Stimulated activated CD8-positive, alpha-beta memory T cell treated with anti-CD3 and anti-CD28 coated beads, Interleukin-7, amount 100 ng/mL, for 1 hour (primary cell): ENCODE measurements at places on chromosomes 12 and 14.

GRCh38 chr14:49506650-49507049, 79.5 kb downstream of the RPS29 start:
- DNase-seq, result no peak

DNA sequence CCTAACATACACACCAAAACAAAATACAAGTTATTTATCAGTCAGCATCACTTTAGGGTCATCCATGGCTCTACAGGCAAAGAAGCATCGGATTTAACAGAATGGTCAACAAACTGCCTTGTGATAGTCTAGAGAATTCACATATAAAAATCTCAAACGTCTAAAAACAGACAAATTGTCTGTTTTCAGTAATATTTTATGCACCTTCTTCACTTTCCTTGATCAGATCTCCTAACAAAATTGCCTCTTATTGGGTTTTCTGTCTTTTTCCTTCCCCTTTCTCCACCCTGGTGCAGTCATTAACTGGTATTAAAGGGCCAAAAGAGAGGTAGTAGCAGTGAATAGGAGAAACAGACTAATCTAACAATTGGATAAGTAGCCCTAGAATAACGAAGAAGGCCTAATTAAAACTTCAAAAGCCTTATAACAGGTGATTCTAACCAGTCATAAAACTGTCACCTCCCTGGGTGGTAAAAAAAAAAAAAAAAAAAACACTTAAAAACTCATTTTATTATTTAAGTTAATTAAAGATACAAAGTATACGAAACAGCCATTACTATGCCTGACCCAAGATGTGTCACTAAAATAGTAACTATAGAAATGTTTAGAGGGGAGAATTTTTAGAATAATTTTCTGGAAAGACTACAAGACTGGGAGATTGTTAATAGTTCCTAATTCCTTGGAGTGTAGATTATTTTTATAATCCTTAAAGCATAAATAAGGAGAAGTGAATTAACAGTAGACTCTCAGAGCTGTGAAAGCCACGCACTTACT, 1.5 kb downstream of the KIF21A start:
- no peak for DNase-seq

DNA sequence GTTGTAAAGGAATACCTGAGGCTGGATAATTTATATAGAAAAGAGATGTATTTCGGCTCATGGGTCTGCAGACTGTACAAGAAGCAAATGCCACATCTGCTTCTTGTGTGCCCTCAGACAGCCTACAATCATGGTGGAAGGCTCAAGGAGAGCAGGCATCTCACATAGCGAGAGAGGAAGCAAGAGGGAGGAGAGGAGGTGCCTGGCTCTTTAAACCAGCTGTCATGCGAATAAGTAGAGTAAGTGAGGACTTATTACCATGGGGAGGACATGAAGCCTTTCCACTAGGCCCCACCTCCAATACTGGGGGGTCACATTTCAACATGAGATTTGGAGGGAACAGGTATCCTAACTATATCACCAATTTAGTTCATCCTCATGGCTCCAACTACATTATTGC, 118.7 kb downstream of the ACSS3 start:
- DNase-seq, result no peak

- no peak for DNase-seq
Observed at GRCh38 chr12:3795492-3796133, 42.7 kb upstream of the CRACR2A start.

DNA sequence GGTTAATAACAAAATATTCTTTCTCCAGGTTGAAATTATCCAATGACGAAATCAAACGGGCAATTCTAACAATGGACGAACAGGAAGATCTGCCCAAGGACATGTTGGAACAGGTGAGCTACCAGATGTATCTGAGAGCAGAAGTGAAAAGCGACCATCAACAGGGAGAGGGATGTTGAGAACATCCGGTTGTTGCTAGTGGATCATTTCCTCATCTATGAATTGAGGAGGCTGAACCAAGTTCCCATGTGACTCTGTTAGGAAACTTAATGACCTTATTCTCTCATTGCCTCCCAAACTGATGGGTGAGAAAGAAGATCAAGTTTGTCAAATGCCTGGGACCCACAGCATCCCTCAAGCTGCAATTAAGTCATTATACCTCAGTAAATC, 117.7 kb downstream of the GPR135 start:
- no peak for DNase-seq

GRCh38 chr12:53201177-53201541, 5.9 kb downstream of the ITGB7 start:
- no peak for DNase-seq

DNA sequence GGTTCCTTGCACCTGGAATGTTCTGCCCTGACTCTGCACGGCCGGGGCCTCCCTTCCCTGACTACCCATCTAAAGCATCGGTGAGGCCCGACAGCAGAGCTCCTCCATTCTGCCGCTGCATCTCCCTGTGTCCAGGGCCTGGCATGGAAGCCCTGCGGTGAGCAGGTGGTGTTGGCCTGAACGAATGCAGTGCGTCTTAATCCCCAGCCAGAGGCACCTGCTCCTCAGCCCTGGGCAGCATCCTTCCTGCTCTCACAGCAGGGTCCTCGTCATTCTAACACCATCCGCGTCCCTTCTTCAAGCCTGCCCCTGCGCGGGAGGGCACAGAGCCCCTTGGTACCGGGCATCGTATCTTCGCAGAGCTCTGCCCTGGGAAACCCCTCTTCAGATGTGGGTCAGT, 15.4 kb downstream of the BEGAIN start:
- no peak for DNase-seq

- DNase-seq, result no peak
Observed at GRCh38 chr12:11746024-11746771, 96.7 kb downstream of the ETV6 start.
